Hematopoietic multipotent progenitor cell treated with erythropoietin and hydrocortisone succinate and interleukin-3 and kit ligand, for 8 days (in vitro differentiated cells): ENCODE measurements at places on chromosomes 5 and 9.

- DNase-seq, result no peak
Observed at GRCh38 chr9:122286764-122287163, 22.1 kb downstream of the MRRF start.

DNA sequence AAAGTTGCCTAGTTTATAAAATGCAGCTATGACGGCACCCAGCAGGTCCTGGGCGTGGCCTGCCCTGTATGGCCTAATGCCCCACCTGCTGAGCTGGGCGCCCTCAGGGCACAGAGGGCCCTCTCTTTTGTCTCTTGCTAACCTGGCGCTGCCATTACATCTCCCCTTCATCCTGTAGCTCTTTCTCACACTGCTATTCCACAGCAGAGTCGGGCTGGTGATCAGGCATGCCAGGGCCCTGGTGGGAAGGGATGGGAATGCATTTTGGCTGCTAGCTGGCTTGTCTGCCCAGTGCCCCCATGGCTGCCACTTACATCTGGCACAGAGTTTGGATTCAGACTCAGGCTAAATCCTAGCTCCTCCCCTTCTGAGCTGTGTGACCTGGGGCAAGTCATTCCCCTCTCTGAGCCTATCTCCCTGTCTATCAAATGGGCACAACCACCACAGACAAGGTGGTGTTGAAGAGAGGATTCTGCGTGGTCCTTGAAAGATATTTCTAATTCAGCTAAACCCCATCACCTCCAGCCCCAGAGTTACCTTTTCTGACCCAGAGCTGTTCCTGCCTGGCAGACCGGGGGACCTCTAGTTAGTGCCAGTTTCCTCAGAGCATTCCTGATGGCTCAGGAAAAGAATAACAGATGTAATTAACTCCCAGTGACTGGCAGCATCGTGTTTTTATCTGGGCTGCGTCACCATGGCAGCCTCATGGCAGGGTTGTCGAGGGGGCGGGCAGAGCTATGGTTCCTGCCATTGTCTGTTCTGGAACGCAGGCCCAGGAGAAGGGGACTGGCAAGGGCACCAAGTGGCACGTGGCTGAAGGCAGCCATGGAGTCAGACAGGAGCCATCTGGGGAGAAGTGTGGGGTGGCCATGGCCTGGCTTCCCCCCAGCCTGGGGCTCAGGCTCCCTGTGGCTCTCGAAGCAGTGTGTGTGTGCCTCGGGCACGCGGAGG, 6.3 kb downstream of the PRR7 start:
- DNase-seq, result no peak

DNA sequence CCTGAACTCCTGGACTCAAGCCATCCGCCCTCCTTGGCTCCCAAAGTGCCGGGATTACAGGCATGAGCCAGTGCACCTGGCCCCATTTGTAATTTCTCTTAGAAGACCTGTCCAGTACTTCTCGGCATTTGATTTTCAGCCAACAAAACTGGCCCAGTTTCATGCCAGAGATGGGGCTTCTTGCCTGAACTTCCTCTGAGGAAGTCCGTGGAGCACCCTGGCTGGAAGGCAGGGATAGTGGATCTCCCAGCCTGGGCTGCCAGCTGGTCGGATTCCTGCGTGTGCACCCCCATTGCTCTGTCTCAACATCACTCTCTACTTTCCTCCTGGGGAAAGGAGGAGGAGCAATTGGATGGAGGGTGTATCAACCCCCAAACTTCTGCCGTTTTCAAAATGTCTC, 39.0 kb downstream of the FAM78A start:
- peak; percentile 16 for DNase-seq

DNA sequence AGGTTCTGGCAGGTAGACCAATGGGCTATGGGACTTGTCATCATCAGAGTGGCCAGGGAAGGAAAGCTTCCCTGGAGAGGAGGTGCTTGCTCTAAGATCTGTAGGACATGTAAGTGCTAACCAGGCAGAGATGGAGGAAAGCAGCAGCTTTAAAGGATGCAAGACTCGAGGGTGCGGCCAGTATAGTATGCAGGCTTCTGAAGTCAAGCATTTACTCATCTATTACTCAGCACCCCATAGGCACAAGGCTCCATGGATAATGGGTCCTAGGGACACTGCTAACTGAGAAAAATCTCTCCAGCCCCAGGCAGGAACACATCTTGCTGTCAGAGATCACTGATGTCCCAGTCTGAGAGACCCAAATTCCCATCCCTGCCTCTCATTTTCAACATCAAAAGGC, 49.7 kb downstream of the WWC1 start:
- no peak for DNase-seq

GRCh38 chr5:9524941-9525340, 20.9 kb downstream of the SEMA5A start:
- DNase-seq, result no peak

- DNase-seq, result no peak
Observed at GRCh38 chr5:59746241-59746765, 147.2 kb downstream of the PDE4D start.

GRCh38 chr5:122882831-122883230, 37.4 kb downstream of the SNX24 start:
- DNase-seq, result no peak

DNA sequence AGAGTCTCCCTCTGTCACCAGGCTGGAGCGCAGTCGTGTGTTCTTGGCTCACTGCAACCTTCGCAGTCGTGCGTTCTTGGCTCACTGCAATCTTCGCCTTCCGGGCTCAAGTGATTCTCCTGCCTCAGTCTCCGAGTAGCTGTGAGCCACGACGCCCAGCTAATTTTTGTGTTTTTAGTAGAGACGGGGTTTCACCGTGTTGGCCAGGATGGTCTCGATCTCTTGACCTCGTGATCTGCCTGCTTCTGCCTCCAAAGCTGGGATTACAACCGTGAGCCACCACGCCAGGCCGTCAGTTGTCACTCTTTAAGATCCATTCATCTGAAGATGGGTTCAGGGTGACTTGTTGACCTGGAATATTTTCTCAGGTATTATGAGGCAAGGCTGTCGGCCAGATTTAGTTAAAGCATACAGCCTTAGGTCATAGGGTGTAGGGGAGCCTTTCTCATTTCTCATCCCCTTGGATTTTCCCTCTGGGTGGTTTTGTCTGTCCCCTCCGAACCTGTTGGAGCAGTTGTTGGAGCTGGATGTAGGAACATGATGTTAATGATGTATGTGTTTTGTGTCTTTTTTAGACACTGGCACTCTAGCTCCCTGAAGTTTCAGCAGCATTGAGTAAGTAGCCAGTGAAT, 1.6 kb downstream of the SLC22A5 start:
- DNase-seq, result no peak

DNA sequence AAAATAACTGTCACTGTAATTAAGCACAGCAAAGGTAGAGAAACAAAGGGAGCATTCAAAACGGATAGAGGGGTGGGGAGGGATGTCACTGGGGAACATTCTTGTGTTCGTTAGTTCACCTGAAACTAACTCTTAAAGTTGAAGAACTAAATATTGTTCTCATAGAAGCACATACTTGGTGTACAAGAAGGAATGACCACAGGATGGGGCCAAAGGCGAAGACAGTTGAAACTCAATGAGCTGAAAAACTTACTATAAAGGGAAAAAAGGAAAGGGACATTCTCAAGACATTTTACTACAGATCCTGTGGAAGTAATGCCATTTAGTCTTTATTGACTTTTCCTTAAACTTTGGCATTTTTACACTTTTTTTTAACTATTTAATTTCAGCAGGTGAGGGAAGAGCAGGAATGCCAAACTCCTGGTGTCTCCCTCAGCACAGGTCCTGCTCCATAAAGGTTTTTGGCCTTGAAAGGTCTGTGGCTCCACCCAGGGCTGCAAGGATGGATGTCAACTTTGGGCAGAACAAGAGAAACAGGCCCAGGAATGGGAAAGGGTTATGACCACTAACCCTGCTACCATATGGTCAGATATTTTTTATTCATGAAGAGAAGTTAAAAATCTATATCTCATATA, 197.6 kb upstream of the RASA1 start:
- peak; percentile 59 for DNase-seq

GRCh38 chr5:39665328-39665727, 240.5 kb upstream of the DAB2 start:
- no peak for DNase-seq

- DNase-seq, result peak; percentile 29
Observed at GRCh38 chr9:131668439-131669268, 71.2 kb downstream of the RAPGEF1 start.
